ENCODE measurements at places on chromosomes 3 and 15. TPM values are rescaled to one million over a fixed set of nuclear protein-coding genes. Genes with fewer than 3 reads are reported as not detected.

CAMP gene
- total RNA-seq, result not detected

ERICH6 gene
- not detected for total RNA-seq

CCRL2 gene
- not detected for total RNA-seq

ALG1L2 gene
- total RNA-seq, result 1.7 TPM

AGTR1 gene
- total RNA-seq, result 0.36 TPM

PIGBOS1 gene
- 5.5 TPM for total RNA-seq

GPR149 gene
- not detected for total RNA-seq
